ENCODE measurements at places on chromosomes 3 and 15.
A peak's percentile ranks its signal among the peaks of the same experiment; 100 is the strongest.

- DNase-seq = no peak
Observed at GRCh38 chr15:62793752-62794144, 248.8 kb upstream of the TPM1 start.

- DNase-seq = peak; percentile 67
Observed at GRCh38 chr3:172332256-172333041, 115.8 kb downstream of the GHSR start.

- DNase-seq = no peak
Observed at GRCh38 chr3:52831500-52832301, 1.2 kb upstream of the ITIH4 start.

DNA sequence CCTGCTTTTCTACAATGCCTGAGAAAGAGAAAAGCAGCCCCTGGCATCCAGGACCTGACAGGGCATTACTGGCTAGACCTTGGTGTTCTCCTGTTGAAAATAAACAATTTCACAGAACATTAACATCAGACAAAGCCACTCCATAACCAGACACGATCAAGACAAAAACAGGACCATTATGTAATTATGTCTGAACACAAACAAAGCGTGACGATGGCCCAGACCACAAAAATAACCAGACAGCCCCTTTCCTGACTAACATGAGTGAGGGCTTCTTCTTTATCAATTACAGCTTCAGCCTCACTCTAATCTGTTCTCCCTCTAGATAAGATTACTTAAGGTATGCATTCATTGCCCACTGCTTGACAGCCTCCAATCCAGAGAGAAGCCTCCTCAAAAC lies 172.7 kb upstream of the LMCD1 start:
- DNase-seq = no peak

GRCh38 chr15:97977734-97978133 lies 17.2 kb downstream of the ARRDC4 start:
- no peak for DNase-seq

DNA sequence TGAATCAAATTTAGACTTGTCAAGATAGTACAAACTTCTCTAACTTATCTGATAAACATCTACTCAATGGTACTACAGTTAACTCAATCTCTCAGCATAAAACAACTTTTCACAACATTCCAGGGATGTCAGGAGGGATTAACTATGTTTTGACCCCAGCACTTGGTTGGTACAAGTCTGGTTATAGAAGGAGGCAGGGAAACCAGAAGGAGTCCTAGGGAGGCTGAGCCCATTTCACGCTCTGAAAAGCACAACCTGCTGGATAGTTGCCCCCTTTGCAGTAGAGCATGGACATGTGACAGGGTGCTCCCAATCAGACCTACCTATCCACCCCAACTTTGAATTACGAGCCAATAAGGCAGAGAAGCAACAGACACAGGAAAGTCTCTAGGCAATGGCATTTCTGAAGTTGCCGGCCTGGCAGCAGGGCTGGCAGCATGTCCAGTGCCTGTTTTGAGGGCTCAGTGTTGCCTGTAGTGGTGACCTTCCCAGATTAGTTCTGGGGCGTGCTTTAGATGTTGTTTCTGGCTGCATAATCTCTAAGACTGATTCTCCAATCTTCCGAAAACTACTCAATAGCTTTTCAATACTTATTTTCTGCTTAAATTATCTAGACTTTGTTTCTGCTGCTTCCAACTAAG lies 8.2 kb downstream of the ANKUB1 start:
- no peak for DNase-seq

DNA sequence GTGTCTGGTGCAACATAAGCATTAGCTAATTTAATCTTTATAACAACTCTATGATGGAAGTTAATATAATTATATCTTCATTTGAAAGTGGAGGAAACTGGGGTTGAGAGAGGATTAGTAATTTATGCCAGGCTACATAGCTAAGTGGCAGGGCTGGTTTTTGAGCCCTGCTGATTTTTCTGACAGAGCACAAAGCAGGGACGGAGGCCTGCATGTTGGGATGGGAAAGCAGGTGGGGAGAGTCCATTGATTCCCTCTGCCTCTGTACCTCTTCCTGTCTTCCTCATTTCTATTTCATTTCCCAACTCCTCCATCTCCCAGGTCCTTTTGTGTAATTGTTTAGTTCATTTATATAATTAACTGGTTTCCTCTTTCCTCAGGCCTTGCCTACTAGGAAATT lies 251.6 kb upstream of the ZPLD1 start:
- DNase-seq = no peak

- no peak for DNase-seq
Observed at GRCh38 chr15:56471440-56472069, 6.6 kb upstream of the MNS1 start.

DNA sequence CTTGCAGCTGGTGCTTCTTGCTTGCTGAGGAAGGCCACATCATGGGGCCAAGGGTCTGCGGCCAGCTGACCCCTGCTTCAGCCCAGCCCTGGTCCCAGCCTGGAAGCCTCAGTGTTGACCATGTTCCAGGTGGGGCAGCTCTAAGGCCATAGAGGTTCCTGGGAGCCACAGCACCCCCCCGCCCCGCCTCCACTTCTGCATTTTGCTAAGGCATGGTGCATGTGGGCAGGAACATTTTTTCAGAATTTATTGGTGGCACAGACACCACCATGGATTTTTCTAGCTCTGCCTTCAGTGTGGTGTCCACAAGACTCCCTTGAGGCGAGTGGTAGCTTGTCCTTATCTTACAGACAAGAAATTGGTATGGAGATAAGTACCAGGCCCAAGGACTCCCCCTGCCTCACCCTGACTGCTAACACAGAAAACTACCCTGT lies 1.9 kb upstream of the CHST14 start:
- no peak for DNase-seq

DNA sequence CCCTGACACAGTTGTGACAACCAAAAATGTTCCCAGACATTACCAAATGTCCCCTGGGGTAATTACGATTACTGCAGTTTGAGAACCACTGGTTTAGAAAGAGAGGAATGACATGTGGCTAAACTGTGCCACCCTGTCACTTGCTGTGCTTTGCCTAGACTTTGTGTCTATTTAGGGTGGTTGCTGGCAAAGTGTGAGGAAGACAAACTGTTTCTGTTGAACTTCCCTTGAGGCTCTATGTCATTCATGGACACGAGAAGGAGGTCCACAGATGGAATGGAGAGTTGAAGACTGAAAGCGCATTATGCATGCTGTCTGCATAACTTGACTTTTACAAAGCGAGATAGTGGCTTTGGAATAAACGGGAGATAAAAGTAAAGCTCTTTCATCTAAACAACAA lies 316.7 kb downstream of the FEZF2 start:
- no peak for DNase-seq

- no peak for DNase-seq
Observed at GRCh38 chr15:90819390-90819789, 49.0 kb upstream of the FURIN start.

- no peak for DNase-seq
Observed at GRCh38 chr3:174268586-174268985, 590.5 kb upstream of the NAALADL2 start.

GRCh38 chr15:48603123-48603500 lies 42.4 kb downstream of the FBN1 start:
- DNase-seq = no peak

DNA sequence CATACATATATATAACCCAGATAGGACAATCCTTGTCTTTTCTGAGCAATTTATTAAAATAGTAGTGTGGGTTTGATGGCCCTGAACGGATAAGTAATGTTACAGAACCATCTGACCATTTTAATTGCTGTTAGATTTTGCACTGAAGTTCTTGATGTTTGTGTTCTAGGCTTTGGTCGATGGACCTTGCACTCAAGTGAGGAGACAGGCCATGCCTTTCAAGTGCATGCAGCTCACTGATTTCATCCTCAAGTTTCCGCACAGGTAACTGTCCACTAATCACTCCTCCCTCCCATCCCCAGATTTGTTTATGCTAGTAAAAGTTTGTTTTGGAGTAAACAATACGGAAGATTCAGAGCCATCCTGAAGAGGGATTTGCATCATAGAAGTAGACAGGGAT lies 1.3 kb downstream of the RPL14 start:
- no peak for DNase-seq

DNA sequence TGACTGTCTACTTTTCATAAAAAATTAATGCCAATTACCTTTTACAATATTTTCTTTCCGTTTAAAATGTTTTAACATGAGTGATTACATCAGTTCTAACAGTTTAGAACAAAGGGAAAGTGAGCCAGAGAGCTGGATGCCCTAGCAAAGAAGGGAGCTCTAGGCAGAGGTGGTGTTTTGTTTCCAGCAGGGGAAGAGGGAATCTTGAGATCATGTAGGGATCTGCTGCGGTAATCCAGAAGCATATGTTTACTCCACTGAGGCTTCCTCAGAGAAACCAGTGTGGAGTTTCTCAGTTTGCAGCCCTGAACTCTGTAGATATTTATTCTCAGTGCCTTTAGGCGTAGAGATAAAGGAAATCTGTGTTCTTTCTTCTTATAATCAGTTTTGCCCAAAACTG lies 399.3 kb downstream of the NLGN1 start:
- no peak for DNase-seq

DNA sequence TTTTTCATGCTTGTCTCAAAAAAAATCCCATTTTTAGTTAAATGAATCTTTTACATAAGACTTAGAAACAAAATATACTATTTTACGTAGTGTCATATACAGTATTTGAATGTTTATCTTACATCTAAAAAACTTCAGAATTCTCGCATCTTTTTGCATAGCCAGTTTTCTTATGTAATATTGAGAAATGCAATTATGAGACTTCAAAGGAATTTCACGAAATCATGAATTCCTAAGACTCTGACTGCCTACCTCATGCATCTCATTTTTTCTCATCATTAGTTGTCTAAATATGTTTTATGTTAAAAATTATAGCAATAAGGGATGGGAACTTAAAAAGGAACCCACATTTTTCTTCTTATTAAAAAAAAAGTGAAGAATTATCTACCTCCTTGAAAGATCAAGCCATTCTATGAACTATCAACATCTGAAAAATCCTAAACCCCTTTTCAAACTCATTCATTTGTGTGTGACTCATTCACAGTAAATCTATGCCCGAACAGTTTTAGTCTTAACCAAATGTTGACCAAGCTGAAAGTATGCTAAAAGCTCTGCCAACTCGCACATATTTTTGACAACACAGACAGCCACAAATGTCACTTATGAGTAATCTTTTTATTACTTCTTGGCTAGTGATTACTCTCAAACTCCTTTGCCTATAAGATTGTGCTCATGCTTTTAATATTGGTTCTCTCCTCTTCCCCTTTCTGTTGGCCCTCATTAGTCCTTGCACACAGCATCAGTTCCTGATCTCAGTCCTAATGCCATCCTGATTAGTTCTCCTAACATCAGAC lies 115.9 kb downstream of the DCLK3 start:
- DNase-seq = no peak

DNA sequence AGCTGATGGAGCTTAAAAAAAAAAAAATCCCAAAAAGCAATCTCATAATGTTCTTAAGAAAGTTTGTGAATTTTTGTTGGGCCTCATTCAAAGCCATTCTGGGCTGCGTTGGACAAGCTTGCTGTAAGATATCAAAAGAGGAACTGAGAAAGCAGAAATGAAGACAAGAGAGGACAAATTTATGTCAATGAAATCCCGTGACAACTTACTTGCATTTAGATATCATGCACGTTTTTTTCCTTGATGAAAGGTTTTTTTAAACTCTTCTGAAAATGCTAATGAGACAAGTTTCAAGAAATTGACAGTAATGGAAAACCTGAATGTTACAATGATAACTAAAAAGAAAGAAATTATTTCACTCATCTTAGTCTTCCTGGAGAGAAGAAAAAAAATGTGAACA lies 662.9 kb downstream of the SQOR start:
- DNase-seq = no peak

- DNase-seq = peak; percentile 94
Observed at GRCh38 chr3:170356596-170357175, 829 bp upstream of the SKIL start.

GRCh38 chr3:66406163-66406562 lies 94.7 kb downstream of the LRIG1 start:
- DNase-seq = no peak

DNA sequence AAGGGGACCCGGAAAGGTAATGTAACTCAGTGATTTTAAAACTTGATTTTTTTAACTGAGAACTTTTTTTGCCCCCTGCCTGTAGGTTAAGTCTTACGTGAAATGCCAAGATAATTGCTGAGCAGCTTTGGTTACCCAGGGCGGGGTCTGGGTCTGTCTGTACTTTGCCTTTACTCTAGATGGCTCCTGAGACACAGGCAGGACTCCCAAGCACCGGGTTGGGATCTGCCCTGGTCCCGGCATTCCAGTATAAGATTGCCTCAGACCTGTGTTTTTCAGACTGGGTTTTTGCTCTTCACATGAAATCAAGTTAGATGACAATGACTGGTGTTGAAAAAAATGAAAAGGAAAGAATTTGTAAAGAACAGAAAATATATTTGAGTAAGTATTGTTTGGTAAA lies 40.3 kb downstream of the WDR76 start:
- DNase-seq = no peak

GRCh38 chr15:99614749-99615288 lies 49.0 kb downstream of the MEF2A start:
- no peak for DNase-seq

GRCh38 chr15:85582131-85583079 lies 202.0 kb downstream of the AKAP13 start:
- no peak for DNase-seq

GRCh38 chr3:133441867-133442270 lies 42.0 kb downstream of the BFSP2 start:
- no peak for DNase-seq

- no peak for DNase-seq
Observed at GRCh38 chr3:157360044-157360443, 76.6 kb upstream of the PTX3 start.

- peak; percentile 23 for DNase-seq
Observed at GRCh38 chr3:128317101-128317697, 149.5 kb downstream of the DNAJB8 start.

DNA sequence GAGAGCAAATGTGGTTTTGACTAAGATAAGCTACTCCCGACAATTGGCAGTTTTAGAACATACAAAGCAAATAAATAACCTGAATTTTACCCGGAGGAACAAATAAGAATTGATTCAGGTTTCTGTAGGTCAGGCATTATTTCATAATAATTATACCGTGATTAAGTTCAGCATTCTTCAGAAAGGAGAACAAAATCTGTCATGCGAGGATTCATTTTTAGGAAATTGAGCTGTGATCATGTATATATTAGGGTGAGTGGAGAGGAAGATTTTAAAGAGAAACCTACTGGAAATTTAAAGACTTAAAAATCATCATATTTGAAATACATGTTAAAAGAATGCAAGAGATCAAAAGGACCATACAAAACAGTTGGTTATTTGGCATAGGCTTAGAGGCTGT lies 20.5 kb downstream of the ZNF609 start:
- no peak for DNase-seq

- no peak for DNase-seq
Observed at GRCh38 chr15:98003518-98003917, 43.0 kb downstream of the ARRDC4 start.

- DNase-seq = no peak
Observed at GRCh38 chr3:18284716-18285115, 140.4 kb downstream of the SATB1 start.

GRCh38 chr3:195123281-195123691 lies 147.7 kb downstream of the XXYLT1 start:
- peak; percentile 53 for DNase-seq

- DNase-seq = no peak
Observed at GRCh38 chr3:129697229-129697969, 90.9 kb upstream of the PLXND1 start.

- peak; percentile 20 for DNase-seq
Observed at GRCh38 chr15:68389936-68390817, 41.8 kb downstream of the ITGA11 start.

GRCh38 chr15:93362203-93362602 lies 273.2 kb upstream of the RGMA start:
- peak; percentile 69 for DNase-seq

GRCh38 chr15:34773013-34773412 lies 18.2 kb upstream of the GJD2 start:
- DNase-seq = no peak

Measured in H9 (cell line).